ENCODE measurements at places on chromosomes 16 and 17.

GRCh38 chr17:61454381-61455323 is 2.4 kb downstream of the TBX4 start:
- DNase-seq, result peak; percentile 69

DNA sequence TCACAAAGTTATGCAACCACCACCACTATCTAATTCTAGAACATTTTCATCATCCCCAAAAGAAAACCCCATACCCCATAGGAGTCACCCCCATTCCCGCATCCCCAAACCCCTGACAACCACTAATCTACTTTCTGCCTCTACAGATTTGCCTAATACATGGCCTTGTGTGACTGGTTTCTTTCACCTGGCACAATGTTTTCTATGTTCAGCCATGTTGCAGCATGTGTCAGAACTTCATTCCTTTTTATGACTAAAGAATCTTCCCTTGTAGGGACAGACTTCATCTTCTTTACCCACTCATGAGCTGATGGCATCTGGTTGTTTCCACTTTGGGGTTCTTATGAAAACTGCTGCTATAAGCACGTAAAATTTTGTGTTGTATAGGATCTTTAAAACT is 34.6 kb downstream of the CYTH1 start:
- no peak for DNase-seq

DNA sequence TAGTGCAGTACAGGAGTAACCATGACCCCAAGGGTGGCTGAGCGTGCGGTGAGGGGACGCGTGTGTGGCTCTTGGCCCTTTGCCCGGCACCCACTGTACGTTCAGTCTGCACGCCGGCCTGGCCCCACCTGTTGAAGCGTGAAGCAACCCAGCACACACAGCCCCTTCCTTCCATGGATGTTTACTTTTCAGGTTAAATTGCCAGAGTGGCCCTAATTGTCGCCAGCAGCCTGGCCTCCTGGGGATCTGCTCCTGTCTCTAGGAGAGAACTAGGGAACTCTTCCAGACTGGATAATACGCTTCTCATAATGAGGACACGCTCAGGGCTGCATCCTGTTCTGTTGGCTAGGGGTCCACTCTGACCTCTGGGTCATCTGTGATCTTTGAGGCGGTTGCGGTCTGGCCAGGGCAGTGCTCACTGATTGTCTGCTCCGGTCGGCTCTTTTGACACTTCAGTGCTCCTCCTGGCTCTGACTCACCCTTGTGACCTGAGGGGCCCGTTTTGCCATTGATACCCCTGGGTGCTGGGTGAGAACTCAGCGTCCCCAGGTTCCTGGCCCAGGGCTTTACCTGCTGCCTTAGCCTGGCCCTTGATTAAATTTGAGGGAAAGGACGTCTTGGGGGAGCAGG is 27.7 kb downstream of the TPSG1 start:
- DNase-seq, result no peak

- DNase-seq, result peak; percentile 56
These were observed 393.5 kb downstream of the UTP18 start for GRCh38 chr17:51653878-51654277.

- no peak for DNase-seq
These were observed 171.0 kb downstream of the IRX3 start for GRCh38 chr16:54115558-54115957.

DNA sequence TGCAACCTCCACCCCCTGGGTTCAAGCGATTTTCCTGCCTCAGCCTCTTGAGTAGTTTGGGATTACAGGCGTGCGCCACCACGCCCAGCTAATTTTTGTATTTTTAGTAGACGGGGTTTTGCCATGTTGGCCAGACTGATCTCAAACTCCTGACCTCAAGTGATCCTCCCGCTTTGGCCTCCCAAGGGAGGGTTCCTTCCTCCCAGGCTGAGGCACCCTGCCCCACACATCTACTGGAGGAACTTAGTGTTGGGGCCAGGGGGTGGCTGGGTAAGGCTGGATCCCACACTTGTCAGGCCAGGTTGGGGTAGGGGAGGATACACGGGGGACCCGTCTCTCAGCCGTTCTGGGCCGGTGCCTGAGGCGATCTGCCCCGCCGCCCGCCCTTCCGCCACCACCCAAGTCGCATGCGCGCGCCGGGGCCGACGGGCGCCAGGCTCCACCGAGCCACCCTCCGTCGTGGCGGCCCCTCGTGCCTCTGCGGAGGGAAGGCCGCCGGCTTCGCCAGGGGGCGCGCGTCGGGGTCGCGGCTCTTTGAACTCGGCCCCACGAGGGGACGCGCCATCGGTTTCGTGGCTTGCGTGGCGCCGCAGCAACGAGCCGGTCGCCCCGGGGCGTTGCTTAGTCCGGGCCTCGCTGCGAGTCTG is 15.9 kb downstream of the GRB7 start:
- peak; percentile 69 for DNase-seq

DNA sequence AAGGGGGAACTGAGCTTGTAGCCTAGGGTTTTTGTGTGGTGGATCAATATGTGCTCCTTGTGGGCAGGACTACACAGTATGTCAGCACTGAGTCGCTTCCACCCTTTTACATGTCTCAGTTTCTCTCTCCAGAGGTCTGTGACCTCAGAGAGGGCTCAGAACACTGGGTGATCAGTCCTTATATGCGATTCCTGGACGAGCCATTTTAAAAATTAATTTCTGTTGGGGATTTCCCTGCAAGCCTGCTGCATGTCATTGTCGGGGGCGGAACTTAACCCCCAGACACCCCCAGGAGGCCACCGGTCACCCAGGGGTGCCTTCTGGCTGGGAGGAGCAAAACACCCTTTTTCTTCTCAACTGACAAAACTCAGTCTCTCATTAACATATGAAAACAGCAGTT is 14.1 kb downstream of the DHRS7B start:
- DNase-seq, result no peak

DNA sequence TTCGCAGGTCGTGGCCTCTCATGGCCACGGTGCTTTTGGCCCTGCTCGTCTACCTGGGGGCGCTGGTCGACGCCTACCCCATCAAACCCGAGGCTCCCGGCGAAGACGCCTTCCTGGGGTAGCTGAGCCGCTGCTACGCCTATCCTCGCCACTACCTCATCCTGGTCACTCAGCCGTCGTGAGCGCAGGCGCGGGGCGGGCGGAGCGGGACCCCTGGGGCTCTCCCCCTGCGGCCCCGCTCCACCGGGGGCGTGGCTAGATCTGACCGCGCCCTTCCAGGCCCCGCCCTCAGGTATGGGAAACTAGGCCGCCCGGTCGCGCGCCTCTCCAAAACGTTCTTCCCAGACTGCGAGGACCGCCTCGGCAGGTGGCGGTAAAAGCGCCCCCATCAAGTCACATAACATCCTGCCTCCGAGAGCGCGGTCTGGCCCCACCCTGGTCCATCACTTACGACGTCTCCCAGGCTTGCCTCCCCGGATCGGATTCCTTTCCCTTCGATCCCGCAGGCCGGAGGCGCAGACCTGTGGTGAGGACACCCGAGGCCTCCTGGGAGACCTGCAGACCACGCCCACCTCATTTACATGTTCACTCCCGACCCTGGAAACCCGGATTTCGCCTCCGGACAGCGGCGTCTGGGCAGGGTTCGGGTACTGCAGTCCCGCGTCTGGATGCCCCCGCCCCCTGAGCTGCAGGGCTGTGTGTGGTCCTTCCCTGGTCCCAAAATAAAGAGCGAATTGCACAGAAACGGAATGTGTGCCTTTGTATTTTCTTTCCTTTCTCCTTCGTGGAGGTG is 91.5 kb upstream of the TMEM97 start:
- peak; percentile 99 for DNase-seq

GRCh38 chr16:85519540-85520231 is 93.4 kb upstream of the GSE1 start:
- no peak for DNase-seq

DNA sequence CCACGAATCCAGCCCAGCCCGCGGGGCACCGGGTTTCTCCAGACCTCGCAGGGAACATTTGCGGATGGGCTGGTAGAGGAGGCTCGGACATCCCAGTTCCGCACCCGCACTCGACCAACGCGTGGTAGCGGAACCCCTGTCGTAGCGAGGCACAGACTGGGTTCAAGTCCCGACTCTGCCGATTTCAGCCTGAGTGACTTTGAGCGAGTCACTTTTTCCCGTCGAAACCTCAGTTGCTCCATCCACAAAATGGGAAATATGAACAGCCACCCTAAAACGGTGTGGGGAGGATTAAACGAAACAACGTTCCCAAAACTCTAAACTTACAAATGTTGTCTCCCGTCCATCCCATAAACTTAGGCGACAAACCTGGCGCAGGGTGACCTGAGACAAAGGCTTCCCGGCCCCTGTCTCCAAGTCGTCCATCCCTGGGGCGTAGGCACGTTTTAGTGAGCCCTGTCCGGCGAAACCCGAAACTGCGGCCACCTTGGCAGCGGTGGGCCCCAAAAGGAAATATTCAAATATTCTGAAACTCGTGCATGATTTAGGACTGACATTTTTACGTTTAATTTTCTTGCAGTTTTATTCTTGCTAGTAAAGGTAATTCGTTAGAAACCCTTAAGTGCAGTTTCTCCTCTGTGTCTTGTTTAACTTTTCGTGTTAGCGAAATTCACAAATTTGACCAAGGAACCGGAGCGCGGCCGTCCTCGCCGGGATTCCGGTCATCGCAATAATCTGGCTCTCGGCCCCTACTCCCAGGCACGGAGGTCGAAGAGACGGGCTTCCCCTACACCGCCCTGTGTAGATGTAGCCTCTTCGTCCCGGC is 1.9 kb upstream of the MLLT6 start:
- DNase-seq, result no peak

GRCh38 chr16:83899272-83899897 is 470 bp downstream of the MLYCD start:
- peak; percentile 82 for DNase-seq

DNA sequence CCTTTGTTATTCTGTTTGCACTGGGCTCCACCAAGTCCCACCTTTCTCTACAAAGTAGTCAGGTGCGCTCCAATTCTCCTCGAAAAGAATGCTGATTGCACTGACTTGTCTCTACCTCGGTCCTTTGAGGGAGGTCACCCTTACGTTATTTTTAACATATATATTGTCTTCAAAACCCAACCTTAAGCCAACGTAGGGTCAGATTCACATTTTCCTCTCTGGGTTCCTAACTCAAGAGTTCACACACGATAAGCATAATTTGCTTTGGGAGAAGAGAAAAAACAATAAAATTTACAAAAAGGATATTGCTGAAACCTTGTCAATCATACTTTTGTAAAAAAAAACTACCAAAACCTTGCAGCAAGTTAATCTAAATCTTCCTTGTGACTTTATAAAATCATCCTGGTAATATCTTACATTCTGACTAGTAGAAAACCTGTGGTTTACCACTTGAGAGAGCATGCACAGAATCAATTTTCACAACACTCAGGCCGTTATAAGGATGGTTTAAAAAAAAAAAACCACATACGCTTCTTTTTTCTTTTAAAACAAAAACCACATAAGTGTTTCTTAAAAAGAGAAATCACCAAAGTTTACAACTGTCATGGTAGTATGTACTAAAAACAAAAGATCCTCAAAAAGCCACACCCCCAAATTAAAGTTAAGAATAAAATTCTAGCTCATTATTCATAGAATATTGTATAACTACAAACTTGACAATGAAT is 72.2 kb upstream of the TRAP1 start:
- no peak for DNase-seq

DNA sequence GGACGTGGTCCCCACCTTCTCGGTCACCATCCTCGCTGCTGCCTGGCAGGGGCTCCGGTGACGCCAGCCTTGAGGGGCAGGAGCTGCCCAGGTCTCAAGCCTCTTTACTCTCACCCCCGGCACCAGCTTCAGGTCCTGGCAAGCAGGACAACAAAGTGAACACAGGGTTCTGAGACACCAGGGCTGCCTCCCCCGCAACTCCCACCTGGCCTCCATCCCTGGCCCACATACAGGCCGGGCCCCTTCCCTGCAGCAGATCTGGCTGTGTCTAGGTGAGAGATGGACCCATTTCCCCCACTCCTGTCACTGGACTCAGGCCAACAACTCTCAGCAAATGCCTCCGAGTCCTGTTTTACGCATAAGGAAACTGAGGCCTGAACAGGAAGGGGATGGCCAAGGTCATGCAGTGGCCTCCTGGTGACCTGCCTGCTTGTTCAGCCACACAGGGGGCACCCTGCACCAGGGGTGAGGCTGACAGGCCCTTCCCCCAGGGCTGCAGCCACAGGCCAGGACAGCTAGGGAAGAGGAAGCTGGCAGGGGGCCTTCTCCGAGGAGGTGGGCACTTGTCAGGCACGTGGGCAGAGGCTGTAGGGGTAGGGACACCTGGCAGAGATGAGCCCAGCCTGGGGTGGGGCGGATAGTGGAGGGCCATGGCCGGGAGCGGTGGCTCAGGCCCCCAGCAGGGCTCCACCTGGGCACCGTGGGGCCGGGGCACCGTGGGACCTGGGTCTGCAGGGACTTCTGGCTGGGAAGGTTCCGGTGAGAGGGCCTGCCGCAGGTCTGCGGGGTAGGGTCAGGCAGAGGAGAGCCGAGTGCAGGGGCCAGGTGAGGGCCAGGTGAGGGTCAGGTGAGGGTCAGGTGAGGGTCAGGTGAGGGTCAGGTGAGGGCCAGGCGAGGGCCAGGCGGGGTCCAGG is 46.7 kb upstream of the PVALEF start:
- no peak for DNase-seq

GRCh38 chr16:679814-680624 is at the start of gene STUB1:
TSS of gene STUB1 (plus strand) at chr16:680410. CDS start at chr16:680526, 116 bp downstream.
- DNase-seq, result peak; percentile 97

GRCh38 chr17:3929181-3929580 is 12.9 kb upstream of the P2RX1 start:
- DNase-seq, result no peak

GRCh38 chr16:59719121-59719520 is 985.0 kb upstream of the GOT2 start:
- DNase-seq, result no peak

DNA sequence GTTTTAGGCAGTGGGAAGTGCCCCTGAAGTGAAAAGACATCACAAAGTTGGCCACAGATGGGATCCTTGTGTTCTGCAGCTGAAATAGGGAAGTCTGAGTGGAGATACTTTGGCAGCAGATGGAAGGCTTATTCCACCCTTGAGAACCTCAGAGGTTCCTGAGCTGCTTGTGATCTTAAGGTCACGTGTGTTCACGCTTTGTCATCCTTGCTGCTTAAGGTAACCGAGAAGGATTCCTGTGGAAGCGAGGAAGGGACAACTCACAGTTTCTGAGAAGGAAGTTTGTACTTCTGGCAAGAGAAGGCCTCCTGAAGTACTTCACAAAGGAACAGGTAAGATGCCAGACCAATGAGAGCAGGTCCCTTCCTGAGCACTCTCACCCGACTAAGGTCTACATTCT is 12.2 kb downstream of the ADAP2 start:
- no peak for DNase-seq
